ENCODE measurements at places on chromosomes 1 and 21.

GRCh38 chr1:110494036-110494435 lies 24.9 kb downstream of the KCNA10 start:
- no peak for DNase-seq

GRCh38 chr1:238783633-238784032 lies 602.7 kb upstream of the CHRM3 start:
- no peak for DNase-seq

DNA sequence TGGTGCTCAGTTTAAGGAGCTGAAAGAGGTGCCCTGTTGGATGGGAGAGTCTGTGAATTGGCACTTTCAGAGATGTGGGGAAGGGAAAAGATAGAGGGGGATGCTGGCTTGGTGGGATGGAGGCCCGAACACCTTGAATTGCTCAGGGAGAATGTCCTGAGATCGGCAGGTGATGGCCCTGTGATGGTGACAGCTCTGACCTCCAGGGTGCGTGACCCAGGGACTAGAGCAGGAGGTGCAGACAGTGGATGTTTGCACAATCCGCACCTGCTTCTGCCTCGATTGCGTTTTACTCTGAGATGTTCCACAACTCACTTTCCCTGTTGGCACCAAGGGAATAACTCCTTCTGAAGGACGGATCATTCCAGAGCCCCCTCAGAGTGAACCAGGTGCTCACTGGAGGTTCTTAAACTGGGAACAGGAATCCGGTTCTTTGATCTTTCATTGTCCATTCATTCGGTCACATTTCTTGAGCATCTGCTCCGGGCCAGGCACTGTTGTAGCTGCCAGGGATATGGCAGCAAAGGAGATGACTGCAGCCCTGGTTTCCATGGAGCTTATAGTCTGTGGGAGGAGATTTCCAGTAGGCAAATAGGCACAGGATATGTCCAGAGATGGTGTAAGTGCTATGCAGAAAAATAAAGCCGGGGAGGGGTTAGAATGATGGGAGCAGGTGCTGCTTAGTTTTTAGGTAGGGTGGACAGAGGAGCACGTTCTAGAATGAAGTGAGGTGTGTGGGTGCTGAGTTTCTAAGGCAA lies 226.6 kb upstream of the TMEM51 start:
- DNase-seq = no peak

GRCh38 chr1:111618961-111619634 lies 491 bp upstream of the RAP1A start:
- no peak for DNase-seq

- no peak for DNase-seq
Measured at GRCh38 chr1:13916530-13916929, 216.5 kb downstream of the PRDM2 start.

GRCh38 chr1:235971571-235972310 lies 93.1 kb downstream of the NID1 start:
- DNase-seq = peak; percentile 78

GRCh38 chr1:33903210-33903589 lies 39.3 kb downstream of the HMGB4 start:
- no peak for DNase-seq

DNA sequence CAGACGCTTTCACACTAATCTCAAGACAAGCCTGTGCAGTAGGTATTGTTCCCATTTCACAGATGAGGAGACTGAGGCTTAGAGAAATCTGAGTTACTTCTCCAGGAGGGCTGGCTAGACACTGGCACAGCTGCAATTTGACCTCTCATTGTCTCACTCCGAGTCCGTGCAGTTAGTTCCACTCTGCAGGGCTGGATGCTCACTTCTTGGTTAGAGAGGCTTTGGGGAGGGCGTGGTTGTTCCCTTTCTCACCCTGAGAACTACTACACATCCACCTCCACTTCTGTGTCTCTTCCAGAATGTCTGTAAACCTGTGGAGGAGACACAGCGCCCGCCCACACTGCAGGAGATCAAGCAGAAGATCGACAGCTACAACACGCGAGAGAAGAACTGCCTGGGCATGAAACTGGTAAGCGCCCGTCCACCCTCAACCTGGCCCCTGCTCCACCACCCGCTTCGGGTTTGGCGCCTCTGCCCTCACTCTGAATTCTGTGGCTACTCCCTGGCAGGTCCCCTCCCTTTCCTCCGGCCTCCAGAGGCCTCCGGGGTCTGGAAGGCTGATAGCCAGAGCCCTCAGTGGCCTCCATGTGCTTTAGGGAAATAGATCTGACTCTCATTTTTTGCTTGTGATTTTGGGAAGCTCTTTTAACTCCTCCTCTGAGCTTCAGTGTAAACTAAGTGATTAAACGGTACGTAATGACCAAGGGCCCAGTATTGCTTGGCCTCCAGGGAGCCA lies 29.1 kb downstream of the EIF2D start:
- no peak for DNase-seq

DNA sequence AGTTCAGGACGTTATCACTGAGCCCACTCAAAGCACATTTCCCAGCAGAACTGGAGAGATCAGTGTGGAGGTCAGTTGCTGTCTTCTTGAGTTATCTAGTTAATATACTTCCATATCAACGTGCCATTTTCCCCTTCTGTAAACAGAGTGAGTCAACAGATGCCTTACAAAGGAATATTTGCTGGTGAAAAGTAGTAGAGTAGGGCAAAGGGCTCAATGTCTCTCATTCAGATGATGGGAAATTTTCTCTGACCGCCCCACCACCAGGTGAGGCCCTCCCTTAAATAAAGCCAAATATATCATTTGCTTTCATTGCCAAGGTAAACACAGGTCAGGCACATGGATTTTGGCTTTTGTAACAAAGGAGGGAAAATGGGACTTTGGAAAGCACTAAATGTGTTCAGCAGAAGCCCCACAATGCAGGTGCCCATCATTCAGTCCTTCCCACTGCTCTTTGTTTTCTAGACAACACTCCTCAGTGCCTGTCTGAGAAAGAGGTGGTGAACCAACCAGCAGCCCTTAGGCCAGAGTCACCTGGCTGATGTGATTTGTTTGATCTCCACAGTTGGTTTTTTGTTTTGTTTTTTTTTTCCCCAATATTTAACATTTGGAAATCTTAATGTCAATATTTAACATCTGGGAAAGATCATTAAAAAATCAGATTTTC lies 40.5 kb upstream of the SAMD13 start:
- DNase-seq = no peak

- no peak for DNase-seq
Measured at GRCh38 chr1:37041483-37041882, 7.2 kb upstream of the GRIK3 start.

DNA sequence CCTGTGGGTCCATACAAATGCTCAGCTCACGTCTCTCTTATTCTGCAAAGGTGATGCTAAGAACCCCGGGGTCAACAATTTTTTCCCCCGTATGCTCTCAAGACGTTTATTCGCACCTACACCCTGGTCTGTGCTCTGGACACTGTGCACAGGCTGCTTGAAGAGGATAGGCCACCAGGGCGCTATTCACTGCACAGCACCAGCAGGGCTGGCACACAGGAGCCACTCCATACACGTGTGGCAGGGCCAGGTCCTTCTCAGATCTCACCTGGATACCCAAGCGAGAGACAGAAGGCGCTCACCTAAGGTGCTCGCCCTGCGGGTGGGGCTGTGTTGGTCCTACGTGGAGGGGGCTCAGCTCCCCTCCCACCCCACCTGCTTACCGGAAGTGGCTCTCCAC lies 16.7 kb downstream of the TMEM63A start:
- no peak for DNase-seq

DNA sequence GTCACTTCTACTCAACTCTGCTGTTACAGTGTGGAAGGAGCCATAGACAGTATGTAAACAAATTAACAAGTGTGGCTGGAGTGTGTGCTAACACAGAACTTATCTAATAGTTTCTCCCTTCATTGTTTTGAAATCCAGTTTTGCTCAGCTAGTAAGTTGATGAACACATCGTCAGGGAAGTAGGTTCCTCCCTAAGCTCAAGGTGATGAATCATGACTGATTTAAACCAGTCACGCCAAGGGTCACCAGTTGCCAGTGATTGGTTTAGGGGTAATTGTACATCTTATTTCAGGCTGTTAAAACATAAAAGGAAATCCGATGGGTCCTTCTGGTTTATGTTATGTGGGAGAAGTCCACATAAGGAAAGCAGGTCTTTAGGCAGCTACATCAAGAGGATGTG lies 97.0 kb upstream of the CHODL start:
- no peak for DNase-seq

DNA sequence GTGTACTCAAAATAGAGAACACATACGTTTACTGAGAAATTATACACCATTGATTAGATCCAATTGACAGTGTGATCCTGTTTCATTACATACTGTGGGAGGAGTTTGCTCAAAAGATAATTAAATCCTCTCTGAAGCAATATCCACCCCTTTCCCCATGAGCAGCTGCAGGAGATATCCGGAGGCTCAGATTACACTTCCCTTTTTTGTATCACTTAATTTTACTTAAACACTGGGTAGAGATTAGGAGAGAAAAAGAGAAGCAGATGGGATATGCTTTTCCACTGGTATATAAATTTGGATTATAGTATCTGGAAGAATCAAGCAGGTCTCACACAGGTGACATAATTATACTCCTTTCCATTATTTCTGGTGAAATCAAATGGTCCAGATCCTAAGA lies 333.3 kb upstream of the ZRANB2 start:
- no peak for DNase-seq

DNA sequence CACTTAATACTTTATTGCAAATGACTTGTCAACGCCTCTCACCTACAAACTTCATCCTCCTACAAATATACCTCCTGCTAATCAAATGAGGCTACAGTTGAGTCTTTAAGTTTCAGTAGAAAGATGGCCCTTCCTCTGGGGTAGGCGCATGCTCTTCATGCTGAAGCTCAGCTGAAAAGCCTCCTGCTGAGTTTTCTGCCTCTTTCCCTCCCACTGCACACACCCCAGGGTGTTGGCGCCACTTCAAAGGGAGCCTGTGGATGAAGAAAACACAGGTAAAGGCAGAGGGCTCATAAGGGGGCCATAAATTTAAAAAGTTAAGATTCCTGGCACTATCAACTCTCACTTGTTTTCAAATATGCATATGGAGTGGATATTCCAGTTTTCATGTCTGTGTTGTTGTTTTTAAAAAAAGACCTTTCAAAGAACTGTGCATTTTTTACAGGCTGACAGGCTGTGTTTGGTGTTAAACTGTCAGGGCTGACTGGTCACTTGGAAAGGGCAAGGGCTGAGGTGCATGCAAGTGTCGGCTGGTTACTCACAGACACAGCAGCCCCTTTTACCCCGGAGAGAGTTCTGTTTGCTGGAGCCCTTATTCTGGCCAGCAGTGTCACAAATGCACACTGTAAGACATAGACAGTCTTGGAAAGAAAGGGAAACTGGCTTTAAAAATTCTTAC lies 42.9 kb upstream of the LGALS8 start:
- no peak for DNase-seq

DNA sequence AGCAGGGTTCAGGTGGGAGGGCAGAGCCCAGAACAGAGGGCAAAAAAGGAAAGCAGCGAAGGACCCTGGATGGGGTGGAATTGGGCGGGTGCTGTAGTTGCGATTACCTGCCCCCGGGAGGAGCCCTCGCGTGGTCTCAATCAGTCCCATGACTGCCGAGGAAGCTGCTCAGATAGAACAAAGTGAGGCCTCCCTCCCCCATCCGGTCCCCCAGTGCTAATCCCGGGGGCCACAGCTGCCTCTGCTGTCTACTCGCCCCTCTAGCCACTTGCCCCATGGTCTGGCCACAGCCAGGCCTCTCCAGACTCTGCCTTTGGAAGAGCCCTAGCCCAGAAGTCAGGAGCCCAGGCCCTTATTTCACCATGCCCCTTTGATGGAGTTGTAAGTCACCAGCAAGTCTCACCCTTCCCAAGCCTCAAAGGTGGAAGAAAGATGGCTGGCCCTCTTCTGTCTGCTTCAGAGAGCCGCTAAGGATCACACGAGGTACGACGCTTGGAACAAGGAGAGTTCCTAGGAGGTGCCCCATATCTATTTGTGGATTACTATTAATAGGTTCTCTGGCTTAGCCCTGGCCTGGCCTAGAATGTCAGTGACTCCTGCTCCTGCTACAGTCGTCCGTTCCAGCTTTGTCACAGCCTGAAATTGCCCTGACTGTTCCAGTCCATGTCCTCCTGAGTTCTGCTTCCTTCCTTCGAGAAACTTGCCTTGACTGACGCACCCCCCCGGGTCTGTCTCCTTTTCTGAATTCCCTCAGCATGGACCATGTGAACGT lies 16.4 kb downstream of the ECHDC2 start:
- DNase-seq = no peak

DNA sequence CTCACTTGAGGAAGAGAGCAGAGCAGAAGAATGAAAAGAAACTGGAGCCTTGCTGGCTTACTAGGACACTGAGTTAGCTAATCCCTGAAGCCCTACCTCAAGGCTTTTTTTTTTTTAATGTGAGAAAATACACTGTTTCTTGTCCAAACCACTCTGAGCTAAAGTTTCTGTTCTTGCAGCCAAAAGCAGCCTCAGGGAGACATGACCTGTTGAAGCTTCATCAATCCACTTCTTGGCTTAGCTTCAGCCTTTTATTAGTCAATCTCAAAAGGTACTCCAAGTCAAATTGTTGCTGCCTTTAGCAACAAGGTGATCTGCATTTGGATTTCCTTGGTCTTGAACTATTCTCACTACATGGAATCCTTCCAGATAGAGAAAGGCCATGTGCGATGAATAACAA lies 33.7 kb downstream of the CCDC185 start:
- no peak for DNase-seq

DNA sequence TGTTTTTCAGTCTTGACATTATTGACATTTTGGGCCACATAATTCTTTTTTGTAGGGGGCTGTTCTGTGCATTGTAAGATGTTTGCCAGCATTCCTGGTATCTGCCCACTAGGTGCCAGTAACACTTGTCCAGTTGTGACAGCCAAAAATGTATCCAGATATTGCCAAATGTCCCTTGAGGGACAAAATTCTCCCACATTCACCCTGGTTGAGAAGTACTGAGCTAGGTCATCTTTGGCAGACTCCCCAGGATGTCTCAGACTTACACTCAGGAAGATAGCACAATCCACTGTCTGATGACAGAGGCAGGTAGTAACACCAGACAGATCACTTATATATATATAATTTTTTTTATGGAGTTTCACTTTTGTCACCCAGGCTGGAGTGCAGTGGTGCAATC lies 5.9 kb downstream of the CD48 start:
- peak; percentile 68 for DNase-seq

DNA sequence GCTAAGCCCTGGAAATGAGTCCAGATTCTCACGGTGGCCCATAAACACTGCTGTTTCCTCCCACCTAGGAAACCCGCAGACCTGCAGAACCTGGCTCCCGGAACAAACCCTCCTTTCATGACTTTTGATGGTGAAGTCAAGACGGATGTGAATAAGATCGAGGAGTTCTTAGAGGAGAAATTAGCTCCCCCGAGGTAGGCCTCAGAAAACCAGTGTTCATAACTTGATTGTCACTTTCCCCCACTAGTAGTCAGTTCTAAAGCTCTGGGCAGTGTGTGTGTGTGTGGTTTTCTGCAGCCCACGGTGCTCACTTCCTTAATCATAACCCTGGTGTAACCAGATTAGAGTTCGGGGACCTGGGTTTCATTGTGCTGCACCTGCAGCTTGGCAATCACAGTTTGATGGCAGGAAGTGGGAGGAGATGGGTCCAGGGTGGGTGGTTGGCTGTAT lies 39.1 kb downstream of the CLIC6 start:
- DNase-seq = peak; percentile 34

GRCh38 chr1:209710093-209710492 lies 5.4 kb downstream of the HSD11B1 start:
- DNase-seq = no peak
